ENCODE measurements at places on chromosomes 2 and 18.

DNA sequence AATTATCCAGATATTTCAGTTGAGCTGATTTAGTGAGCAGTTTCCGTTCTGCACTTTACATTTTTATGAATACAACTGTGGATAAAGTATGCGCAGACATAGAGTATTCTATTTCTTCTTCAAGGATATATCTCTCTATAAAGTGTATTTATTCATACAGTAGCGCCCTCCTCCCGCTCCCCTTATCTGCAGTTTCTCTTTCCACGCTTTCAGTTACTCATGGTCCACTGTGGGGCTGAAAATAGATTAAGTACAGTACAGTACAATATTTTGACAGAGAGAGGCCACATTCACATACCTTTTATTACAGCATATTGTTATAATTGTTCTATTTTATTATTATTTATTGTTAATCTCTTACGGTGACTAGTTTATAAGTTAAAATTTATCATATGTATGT is 19.7 kb upstream of the FHL2 start:
- no peak for DNase-seq

GRCh38 chr2:79972661-79973060 is 331.9 kb downstream of the LRRTM1 start:
- no peak for DNase-seq

DNA sequence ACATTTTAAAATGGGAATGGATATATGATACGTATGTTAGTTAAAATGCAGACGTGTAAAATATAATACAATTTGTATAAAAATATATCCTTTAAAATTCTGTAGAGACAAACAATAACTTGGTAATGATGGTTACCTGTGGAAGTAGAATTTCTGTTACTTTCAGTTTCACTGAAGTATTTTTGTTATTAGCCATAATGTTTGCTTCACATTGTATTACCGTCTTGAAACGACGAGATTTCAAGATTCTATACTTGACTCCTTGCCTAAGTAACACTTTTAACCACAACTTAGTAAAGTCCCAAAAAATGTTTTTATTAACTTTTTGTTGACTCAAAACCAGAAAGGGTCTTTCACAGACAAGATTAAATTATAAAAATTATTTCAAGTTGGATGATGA is 488.3 kb upstream of the VRK2 start:
- no peak for DNase-seq

GRCh38 chr2:12685145-12685544 is 31.6 kb upstream of the TRIB2 start:
- DNase-seq = no peak
